ENCODE measurements at places on chromosomes 1 and 21.

DNA sequence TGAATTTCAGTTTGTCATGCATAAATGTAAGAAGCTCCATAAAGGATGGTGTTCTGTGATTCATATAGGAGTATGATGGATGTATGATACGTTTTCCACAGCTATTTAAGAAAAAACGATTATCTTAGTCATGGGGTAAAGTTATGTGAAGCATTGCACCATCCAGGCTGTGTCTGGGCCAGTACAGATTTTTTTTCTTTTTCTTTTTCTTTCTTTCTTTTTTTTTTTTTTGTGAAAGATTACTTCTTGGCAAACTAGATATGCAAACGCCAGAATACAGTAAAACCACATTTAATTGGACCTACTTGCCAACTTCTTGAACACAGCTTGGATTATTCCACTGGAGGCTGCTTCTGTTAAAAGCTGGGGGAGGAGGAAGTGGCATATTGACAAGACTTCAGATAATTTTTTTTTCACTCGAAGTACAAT is 14.9 kb downstream of the ZBTB18 start:
- DNase-seq: peak; percentile 86

- no peak for DNase-seq
These were observed 23.5 kb downstream of the COL6A1 start for GRCh38 chr21:46005081-46005480.

DNA sequence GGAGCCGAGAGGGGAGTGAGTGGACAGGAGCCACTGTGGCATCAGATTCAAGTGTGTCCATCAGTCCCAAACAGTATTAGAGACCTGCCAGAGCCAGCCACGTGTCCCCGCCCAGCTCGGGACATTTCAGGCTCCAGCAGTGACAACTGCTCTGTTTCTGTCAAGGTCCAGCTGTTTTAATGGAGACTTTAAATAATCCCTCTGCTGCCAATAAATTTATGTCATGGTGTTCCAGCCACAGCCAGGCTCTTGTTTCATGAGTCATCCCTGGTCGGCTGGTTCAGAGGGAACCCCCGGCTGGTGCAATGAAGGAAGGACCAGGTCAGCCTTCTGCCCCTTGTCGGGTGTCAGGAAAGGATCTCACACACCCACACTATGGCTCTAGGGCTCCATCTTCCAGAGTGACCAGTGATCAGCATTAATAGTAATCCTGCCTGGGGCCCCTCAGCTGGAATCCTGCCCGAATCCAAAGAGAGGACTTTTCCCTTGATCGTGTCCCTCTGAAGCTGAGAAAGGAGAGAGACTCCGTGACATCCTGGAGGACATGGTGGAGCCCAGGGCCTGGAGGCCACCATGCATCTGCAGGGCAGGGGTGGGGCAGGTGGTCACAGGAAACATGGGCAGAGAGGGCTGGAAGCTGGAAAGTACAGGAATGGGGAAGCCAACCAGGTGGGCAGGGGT is 197.3 kb downstream of the MATN1 start:
- DNase-seq: peak; percentile 55

DNA sequence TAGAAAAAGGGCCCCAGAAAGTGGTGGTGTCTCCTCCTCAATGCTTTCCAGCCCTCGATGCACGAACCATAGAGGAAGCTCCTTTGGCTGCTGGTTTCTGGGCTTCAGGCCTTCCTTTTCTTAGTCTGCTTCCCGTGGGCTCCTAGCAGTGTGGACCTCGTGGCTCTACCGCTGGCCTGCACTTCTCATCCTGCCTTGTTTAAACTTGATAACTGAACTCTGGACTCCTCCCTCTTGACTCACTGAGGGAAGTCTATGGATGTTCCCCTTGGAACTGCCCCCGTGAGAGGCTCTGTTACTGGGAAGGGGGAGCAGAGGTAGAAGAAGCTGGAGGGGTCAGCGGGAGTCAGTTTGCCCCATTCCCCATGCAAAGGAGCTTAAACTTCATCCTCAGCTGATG is 75.3 kb upstream of the WDR26 start:
- DNase-seq: no peak

DNA sequence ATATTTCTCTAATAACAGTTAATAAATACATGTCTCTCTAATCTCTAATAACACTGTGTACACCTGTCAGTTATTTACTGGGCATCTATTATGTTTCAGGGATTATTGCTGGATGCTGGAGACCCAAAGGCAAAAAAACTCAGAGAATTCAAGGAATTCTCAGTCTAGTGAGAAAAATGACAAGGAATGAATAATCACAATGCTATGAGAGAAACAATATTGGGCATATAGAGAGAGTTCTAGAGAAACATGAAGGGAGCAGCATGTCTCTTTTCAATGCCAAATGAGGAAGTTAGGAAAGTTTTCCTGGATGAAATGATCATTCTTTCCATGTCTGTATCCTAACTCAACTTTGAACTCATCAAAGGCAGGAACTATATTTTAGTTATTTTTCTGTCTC is 82.8 kb downstream of the TNFSF18 start:
- peak; percentile 30 for DNase-seq

DNA sequence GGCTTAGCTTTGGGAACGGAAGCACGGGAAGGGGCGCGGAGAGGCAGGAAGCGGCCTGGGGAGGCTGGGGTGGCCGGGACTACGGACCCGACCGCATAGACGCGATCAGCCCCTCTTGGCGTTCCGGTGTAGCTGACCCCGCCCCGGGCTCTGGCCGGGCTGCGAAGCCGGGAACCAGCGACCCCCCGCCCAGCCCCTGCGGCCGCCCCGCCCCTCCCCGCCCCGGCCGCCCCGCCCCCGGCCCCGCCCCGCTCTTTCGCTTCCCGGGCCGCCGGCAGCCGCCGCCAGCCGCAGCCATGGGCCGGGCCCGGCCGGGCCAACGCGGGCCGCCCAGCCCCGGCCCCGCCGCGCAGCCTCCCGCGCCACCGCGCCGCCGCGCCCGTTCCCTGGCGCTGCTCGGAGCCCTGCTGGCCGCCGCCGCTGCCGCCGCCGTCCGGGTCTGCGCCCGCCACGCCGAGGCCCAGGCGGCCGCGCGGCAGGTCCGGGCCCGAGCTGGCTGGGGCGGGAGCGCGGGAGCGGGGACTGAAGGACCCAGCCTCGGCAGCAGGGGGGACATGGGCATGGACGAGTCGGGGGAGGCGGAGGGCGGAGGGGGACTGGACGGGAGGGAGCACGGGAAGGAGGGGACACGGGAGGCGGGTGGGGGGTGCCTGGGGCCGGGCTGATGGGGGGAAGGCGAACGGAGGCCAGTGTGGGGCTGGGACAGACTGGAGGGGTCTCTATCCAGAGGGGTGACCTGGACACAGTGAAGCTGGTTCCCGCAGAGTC is at the start of gene SELENON:
Gene SELENON (plus strand): TSS at position 259 of the 768 bp plus-strand sequence. CDS start 38 bp downstream, at position 297.
- peak; percentile 42 for DNase-seq

DNA sequence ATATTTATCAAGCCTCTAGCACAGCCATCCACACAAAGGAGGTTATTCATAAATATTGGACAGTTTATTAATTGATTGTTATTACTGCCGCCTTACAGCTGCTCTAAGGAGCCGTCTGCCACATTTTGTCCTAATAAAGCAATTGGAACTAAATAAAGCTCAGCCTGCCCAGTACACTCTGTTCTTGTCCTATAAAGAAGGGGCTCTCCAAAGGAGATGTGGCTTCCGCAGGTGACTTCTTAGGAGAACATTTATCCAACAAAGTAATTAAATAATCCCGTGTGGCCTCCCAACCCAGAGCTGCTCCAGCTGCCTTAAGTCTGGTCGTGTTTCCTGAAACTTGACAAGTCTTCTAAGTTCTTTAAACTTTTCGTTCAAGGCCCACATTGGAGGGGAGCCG is 497.7 kb downstream of the NPHP4 start:
- no peak for DNase-seq

GRCh38 chr1:3796215-3797061 is at the start of gene LRRC47:
TSS of gene LRRC47 (minus strand) at chr1:3796498. CDS start at chr1:3796476, 22 bp downstream.
- DNase-seq: peak; percentile 89

GRCh38 chr1:7299994-7300393 is 471.1 kb upstream of the VAMP3 start:
- DNase-seq: peak; percentile 68

DNA sequence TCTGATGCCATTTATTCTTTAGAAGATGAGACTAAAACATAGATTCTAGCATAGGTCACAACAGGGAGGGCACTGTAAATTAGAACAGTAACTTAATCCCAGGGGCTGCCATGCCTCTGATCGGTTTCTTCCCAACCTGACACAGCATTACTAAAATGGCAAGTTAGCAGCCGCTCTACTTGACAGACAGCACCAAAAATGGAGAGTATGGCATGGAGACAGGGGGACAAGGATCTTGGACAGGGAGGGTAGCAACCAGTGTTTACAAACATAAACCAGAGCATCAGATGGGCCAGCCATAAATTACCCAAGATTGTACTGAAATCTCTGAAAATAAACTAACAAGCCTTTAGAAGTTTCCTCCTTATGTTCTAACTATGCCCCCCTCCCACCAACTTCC is 5.9 kb downstream of the DUSP10 start:
- DNase-seq: no peak

DNA sequence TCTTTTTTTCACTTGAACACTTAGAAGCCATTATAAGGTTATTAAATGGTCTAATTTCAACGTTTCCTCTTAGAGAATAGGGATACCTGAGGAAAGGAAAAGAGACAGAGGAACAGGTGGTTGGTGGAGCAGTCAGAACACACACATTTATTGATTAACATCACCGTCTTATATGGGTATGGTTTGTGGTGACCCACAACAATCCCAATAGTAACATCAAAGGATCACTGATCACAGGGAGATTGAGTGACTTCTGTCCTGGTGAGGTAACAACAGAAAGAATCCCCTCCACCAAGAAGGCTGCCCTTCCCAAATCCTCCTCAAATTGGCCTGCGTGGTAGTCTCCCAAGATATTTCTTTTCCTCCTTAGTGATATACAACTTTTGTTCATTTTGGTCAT is 474.0 kb downstream of the PLPP3 start:
- no peak for DNase-seq

DNA sequence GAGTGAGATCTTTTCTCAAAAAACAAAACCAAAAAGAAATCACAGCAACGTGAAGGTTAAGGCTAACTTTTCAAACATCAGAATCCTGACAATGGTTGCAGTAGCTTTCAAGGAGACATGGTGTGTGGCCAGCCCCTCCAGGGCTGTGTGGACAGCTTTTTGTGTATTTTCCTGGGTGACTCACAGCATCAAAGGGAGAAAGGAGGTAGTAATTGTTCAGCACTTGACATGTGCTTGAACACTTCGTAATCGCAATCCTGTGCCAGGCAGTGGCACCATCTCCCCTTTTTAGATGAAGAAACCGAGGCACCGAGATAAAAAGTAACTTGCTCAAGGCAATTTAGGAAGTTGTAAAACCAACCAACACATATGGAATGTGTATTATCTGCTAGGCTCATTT is 10.3 kb downstream of the NBL1 start:
- DNase-seq: peak; percentile 29

DNA sequence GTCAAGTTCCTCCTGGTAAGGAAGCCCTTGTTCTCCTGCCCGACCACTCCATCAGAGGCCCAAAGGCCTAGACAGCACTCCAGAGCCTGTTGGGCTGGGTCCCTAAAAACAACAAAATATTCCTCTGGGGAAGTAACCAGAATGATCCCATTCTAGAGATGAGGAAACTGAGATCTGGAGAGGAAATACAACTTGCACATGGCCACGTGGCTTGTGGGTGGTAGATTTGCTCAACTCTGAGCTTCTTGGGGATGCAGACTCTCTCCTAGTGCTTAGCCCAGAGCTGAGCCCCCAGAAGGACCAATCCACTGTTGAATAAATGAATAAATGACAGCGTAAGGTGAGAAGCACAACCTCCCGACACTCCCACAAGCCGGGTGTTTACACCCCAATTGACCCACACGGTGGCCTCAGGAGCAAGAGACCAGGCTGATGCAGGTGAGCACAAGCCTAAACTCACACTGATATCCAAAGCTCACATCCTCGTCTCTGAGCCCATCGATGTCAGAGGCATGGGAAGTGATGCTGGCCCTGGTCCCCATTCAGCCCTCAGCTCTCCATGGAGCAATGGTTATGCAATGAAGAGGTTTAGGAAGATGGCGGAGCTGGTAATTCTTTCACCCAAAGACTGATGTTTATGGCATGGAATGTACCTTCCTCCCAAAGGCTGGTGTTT is 172.5 kb upstream of the EDN2 start:
- no peak for DNase-seq

DNA sequence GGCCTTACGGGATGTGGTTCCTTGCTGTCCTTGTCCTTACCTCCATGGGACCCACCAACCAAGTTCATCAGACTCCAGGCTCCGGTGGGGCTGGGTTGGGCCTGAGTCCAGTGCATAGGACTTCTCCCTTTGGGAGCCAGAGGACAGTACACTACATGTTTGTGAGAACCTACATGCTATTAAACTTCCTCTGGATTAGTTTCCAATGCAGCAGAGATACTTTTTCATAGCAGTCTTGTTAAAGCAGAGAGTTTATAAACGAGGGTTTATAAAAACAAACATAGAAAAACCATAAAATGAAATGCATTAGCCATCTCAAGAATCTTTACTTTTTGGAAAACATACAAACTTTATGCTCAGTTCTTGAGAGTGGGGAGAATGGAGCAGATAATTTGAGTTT is 33.4 kb downstream of the INKA2 start:
- no peak for DNase-seq

- no peak for DNase-seq
These were observed 239.0 kb downstream of the SDCCAG8 start for GRCh38 chr1:243494741-243495431.

DNA sequence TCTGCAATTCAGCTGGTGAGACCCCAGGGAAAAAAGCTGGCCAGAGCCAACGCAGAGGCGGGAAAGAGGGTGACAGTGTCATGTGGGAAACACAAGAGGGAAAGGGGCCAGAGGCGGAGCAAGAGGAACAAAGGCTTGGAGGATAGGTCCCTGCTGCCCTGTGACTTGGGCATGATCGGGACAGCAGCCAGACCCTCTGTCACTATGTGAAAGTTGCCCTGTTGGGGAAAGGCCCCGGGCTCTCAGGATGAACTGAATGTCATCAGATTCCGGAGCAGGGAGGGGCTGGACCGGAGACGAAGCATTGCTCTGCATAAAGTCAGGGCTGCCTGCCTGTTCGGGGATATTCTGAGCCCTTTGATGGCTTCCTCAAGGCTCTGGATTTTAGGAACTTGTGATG is 5.7 kb upstream of the ELF3 start:
- DNase-seq: no peak

DNA sequence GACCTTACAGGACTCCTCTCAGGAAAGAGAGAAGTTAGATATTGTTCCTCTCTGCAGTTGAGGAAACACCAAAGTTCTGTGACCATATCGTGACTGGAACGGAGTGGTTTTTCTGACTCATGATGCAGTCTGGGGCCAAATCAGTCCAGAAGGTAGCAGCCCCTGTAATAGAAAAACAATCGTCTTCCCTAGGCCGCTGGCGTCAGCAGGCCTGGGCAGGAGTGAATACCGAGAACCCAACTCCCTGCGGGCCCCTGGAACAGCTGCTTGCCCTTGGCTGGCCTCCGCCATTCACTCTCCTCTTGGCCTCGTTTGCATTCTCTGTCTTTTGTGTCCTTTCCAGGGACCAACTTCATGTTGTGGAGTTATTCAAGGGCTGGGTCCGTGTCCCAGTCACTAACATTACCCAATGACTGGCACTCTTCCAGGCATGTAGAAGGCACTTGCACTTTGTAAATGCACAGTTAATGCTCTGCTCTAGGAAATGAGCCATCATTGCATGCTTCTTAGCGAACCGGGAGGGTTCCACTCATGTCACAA is 10.9 kb upstream of the CD101 start:
- DNase-seq: peak; percentile 100

GRCh38 chr21:45145146-45145545 is 70.8 kb downstream of the ADARB1 start:
- no peak for DNase-seq

Data from fibroblast of the aortic adventitia (primary cell).